H54 (cell line): ENCODE measurements at places on chromosomes 13 and 19.

- peak; percentile 9 for DNase-seq
These were observed 208.8 kb downstream of the SLITRK6 start for GRCh38 chr13:85590231-85590931.

GRCh38 chr19:5503598-5503997 lies 48.4 kb downstream of the ZNRF4 start:
- DNase-seq: no peak

GRCh38 chr19:34430738-34431625 lies 2.8 kb downstream of the UBA2 start:
- peak; percentile 35 for DNase-seq

GRCh38 chr19:41785653-41786052 lies 10.7 kb upstream of the CEACAM3 start:
- DNase-seq: peak; percentile 82

DNA sequence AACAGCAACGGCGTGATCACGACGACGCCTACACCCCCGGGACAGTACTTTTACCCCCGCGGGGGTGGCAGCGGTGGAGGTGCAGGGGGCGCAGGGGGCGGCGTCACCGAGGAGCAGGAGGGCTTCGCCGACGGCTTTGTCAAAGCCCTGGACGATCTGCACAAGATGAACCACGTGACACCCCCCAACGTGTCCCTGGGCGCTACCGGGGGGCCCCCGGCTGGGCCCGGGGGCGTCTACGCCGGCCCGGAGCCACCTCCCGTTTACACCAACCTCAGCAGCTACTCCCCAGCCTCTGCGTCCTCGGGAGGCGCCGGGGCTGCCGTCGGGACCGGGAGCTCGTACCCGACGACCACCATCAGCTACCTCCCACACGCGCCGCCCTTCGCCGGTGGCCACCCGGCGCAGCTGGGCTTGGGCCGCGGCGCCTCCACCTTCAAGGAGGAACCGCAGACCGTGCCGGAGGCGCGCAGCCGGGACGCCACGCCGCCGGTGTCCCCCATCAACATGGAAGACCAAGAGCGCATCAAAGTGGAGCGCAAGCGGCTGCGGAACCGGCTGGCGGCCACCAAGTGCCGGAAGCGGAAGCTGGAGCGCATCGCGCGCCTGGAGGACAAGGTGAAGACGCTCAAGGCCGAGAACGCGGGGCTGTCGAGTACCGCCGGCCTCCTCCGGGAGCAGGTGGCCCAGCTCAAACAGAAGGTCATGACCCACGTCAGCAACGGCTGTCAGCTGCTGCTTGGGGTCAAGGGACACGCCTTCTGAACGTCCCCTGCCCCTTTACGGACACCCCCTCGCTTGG lies 966 bp downstream of the JUNB start:
- no peak for DNase-seq
